Activated CD8-positive, alpha-beta memory T cell treated with anti-CD3 and anti-CD28 coated beads, Interleukin-2, amount 10 ng/mL, durations not matched to agents 7 days and 5 days (primary cell): ENCODE measurements at places on chromosomes 1 and 21.

- DNase-seq, result no peak
- H3K27ac ChIP-seq, result no peak overlapping the region
- H3K4me3 ChIP-seq, result no peak overlapping the region
- H3K27me3 ChIP-seq, result no peaks in the 10 kb centered on the region
- peaks cover 2% of the 10 kb centered on the region for H3K4me1 ChIP-seq
- no peaks in the 10 kb centered on the region for H3K36me3 ChIP-seq
Observed at GRCh38 chr1:52238474-52238873, 96.6 kb downstream of the ZFYVE9 start.

- H3K27me3 ChIP-seq, result peaks cover 53% of the 10 kb centered on the region
- H3K27ac ChIP-seq, result no peak overlapping the region
- no peak overlapping the region for H3K4me3 ChIP-seq
- peaks cover 7% of the 10 kb centered on the region for H3K4me1 ChIP-seq
Observed at GRCh38 chr1:25140073-25140797, 92.1 kb downstream of the SYF2 start.

DNA sequence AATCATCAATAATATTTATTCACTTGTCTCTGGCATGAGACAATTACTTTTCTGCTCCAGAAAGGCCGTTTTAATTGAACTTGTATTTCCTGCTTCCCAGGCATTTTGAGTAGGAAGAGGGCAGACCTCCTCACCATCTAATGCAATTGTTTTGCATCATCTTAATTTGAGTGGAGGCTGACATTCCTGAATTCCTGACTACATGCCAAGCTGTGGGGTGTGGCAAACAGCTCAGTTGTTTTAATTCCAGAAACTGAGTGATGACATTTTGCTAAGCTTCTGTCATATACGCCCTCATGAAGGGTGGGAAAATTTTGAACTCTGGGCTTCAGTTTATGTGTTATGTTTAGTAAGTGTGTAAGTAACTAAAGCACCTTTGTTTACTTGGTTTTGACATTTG is 125.4 kb upstream of the USP25 start:
- peaks cover 5% of the 10 kb centered on the region for H3K27me3 ChIP-seq
- no peaks in the 10 kb centered on the region for H3K4me1 ChIP-seq
- no peak overlapping the region for H3K27ac ChIP-seq

GRCh38 chr1:145960468-145961108 is 2.8 kb upstream of the LIX1L start:
- no peaks in the 10 kb centered on the region for H3K27me3 ChIP-seq
- H3K36me3 ChIP-seq, result no peaks in the 10 kb centered on the region
- H3K4me3 ChIP-seq, result peak overlapping the region; percentile 86
- peak; percentile 71 for DNase-seq

DNA sequence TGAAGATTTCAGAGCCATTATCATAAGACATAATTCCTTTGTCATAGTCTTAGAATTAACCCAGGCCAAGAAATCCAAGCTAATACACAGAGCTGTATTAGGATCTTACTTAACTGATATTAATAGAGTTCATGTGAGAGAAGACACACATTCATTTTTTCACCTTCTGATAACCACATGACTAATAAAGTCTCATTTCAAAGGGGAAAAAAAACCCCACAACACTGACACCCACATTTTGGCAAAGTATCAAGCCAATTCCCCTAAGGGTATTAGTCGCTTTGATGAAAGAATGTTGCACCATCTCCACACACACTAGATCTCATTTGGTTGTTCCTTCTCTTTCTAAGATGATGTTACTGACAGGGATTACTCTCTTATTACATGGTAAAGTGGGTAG is 344.4 kb upstream of the ESRRG start:
- H3K4me1 ChIP-seq, result no peaks in the 10 kb centered on the region
- H3K27me3 ChIP-seq, result no peaks in the 10 kb centered on the region
- H3K36me3 ChIP-seq, result no peaks in the 10 kb centered on the region
- H3K4me3 ChIP-seq, result no peak overlapping the region
- no peak overlapping the region for H3K27ac ChIP-seq
- no peak for DNase-seq

- peak overlapping the region; percentile 44 for H3K27ac ChIP-seq
- H3K4me1 ChIP-seq, result peaks cover 40% of the 10 kb centered on the region
- H3K36me3 ChIP-seq, result peaks cover 34% of the 10 kb centered on the region
- peak; percentile 60 for DNase-seq
- H3K27me3 ChIP-seq, result no peaks in the 10 kb centered on the region
- peak overlapping the region; percentile 2 for H3K4me3 ChIP-seq
Observed at GRCh38 chr1:207848234-207848633, 62.7 kb downstream of the CD34 start.

DNA sequence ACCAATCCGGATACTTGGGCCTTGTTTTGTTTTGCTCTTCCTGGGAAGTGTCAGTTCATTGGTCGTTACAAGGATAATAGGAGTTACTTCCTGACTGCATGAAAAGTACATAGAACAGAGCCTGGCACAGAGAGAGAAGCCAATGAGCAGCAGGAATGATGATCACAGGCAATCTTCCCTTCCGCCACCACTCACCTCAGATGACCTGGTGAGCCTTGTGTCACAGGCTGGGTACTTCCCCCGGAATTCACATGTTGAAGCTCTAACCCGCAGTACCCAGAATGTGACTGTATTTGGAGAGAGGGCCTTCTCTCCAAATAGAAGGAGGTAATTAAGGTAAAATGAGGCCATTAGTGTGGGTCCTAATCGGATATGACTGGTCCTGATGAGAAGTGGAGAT is 18.8 kb upstream of the GPR137B start:
- no peak overlapping the region for H3K27ac ChIP-seq
- peaks cover 50% of the 10 kb centered on the region for H3K27me3 ChIP-seq
- no peak for DNase-seq
- H3K36me3 ChIP-seq, result peaks cover 1% of the 10 kb centered on the region
- no peak overlapping the region for H3K4me3 ChIP-seq
